SW480 (cell line): ENCODE measurements at places on chromosomes 5 and 9.

DNA sequence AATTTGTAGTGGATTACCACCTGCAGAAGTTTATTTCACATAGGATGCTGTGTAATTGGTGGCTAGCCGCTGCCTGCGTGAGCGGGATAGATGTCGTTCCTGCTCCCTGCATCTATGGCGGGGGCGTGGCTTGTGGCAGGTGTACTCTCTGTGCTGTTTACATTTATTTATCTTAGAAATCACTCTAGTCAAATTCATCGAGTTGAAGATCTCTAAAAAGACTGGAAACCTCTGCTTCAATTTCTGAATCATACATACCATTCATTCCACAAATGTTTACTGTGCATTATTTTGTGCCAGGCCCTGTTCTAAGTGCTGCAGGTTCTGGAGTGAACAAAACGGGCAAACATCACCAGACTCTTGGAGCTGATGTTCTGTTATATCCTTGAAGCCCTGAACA, 11.9 kb downstream of the ROPN1L start:
- peak; percentile 39 for DNase-seq

DNA sequence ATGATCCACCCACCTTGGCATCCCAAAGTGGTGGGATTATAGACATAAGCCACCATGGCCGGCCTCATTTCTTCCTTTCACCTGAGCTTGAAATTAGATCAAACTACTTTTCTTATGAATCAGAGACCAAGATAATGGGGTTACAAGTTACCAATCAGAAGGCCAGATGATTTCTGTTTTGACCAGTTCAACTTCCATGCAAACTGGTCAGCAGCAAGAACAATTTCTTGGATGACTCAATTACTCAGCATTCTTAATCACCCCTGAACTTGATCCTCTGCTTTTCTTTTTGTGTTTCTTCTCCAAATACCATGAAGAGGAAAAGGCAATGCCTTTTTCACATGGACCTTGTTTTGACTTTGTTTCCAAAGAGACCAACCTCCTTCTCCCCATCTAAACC, 10.0 kb upstream of the PLIN2 start:
- DNase-seq, result no peak

- DNase-seq, result no peak
Observed at GRCh38 chr5:113909782-113910181, 396.3 kb downstream of the YTHDC2 start.

DNA sequence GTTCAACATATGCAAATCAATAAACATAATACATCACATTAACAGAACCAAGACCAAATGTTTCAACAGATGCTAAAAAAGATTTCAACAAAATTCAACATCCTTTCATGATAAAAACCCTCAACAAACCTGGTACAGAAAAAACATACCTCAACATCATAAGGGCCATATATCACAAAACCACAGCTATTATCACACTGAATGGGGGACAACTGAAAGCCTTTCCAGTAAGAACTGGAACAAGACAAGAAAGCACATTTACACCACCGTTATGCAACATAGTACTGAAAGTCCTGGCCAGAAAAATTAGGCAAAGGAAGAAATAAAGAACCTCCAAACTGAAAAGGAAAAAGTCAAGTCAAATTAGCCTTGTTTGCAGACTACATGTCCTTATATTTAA, 93.6 kb downstream of the DTWD2 start:
- DNase-seq, result no peak

- DNase-seq, result no peak
Observed at GRCh38 chr9:98805506-98806272, 1.8 kb upstream of the GALNT12 start.

DNA sequence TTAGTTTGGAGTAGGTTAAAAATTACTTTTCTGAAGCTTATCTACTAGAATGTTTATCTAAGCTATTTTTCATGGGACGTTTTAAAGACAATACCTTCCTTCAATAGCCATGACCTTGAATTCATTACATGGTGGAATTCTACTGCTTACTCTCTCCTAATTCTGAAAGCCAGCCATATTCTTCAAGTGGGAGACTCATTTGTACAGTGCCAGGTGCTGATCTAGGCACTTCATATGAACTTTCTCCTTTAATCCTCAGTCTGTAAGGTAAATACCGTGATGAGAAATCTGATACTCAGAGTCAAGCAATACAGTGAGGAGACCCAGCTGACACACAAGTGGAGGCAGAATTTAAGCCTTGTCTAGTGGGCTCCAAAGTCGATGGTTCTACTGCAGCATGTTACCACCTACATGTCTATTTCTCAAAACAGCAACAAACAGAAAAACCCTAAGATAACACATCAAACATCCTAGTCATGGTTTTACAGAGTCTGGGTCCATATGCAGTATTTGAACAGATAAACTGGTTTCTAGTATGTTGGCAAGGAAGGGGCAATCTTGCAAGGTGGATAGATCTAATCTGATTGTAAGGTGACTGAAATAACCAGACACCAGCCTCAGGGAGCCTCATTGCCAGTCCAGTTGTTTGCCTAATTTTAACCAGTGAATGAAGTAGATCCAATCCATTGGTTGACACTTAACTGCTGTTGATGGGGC, 243.7 kb downstream of the PIK3R1 start:
- DNase-seq, result no peak

GRCh38 chr5:89377767-89378455, 494.9 kb upstream of the MEF2C start:
- DNase-seq, result no peak
